ENCODE measurements at places on chromosomes 7 and 10.
A peak's percentile ranks its signal among the peaks of the same experiment; 100 is the strongest.

GRCh38 chr10:51860257-51860656, 160.9 kb upstream of the CSTF2T start:
- DNase-seq = no peak

DNA sequence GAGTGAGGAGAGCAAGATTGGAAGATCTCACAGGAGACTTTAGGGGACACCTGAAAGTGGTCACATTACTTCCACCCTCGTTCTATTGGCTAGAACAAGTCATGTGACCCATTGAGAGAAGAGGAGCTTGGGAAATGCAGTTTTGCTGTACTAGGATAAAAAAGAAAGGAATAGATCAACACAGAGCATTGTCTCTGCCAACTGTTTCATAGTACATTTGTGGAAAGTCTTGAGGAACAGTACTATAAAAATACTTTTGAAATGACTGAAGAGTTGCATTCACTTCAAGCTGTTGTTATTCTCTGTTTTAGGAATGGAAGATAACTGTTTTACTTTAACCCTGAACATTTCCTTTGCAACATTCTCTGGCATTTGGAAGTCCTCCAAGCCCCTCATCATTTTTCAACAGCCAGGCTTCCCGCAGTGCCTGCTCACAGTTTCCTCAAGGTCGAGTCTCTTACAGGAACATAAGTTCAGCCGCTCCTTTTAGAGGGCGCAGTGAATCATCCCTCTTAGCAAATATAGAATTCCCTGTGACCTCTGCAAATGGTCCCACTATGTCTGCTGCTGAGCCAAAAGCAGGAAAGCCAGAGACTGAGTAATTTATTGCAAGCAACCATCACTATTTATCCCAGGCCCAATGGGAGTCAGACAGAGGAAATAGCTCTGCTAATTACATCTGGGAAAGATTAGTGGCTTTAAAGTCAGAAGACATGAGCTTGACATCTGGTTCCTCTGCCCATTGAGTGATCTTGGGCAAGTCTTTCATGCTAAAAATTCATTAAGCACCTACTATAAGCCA, 40.7 kb downstream of the MRPL32 start:
- DNase-seq = peak; percentile 40

DNA sequence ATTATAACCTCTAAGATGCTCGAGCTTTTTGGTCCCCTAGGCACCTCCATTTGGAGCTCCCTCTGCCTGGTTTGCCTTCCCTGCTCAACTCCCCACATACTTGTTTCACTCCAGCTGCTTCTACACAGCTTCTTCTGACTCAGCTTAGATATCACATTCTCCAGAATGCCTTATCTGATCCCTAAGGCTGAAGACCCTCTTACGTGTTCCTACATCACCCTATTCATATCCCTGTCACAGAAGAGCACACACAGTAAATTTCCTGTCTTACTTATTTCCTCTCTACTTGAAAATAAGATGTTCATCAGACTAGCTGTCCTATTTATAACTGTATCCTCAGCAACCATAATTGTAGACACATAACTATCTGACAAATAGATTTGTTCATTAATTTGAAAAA, 61.3 kb upstream of the RNF148 start:
- no peak for DNase-seq

DNA sequence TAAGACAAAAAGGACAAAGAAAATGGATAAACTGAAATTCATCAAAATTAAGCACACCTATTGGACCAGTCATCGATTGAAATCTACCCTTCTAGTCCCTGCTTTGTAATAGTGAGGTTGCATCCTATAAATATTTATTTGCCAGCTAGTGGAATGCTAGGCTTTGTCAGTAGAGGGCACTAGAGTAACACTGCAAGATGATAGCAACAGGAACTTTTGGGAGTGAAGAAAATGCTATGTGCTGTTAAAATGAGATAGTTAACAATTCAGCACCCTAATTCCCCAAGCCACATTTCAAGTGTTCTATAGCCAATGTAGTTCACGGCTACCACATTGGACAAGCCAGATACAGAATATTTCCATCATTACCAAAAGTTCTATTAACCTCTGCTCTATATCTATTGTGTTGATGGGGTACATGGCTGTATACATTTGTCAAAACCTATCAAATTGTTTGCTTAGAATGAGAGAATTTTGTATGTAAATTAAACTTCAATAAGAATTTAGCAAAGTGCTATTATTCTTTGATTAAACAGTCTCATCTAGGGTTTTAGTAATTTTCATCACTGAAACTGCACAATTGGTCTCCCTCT, 69.8 kb downstream of the LSMEM1 start:
- no peak for DNase-seq

- DNase-seq = no peak
Observed at GRCh38 chr7:3397324-3397723, 96.3 kb downstream of the SDK1 start.

GRCh38 chr10:89476150-89476549, 59.2 kb downstream of the SLC16A12 start:
- no peak for DNase-seq

DNA sequence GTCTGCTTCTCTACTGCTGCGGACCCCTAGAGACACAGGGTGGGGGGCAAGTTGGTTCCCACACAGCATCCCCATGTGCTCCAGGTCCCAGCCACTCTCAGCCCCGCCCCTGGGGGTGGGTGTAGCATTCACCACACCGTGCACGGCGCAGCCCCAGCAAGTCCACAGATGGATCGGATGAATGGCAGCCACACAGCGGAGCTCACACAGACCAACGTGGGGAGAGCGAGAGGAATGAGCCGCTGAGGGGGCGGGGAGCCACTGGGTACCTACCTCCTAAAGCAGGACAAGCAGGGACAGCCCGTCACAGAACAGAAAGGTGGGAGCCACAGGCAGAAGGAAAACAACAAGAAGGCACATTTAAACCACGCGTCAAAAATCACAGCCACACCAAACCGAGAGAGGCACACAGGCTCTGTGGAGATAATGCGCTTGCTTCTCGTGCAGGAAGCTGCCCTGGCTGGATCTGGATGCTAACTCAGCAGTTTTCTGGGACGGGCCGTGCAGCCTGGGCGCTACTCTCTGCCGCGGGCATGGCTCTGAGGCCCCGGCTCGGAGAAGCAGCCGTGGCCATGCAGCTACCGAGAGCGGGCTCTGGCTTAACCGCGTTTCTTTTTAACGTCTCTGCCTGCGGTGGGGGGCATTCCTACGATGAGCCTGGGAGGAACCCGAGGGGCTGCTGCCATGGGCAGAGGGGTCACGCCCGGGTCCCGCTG, 102.5 kb downstream of the CYTH3 start:
- no peak for DNase-seq
